ENCODE measurements at places on chromosomes 5 and 9.

GRCh38 chr9:77731008-77731698 lies 83.0 kb upstream of the GNA14 start:
- DNase-seq, result no peak

DNA sequence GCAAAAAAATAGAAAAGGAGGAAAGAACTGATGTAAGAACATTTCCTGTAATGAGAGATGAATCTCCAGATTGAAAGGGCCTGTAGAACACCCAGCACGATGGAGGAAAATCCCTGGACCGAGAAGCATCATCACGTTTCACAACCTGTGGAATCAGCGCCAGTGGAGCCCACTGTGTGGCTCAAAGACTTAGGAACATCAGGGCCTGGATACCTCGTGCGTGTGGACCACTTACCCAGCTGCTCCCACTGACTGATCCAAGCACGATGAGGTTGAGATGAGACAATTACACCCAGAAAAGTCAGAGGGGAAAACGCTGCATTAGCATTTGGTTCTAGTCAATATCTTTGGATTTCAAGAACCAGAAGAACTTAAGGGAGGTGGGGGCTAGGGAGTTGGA lies 224.6 kb downstream of the SYK start:
- DNase-seq, result no peak

GRCh38 chr9:7752481-7752880 lies 47.1 kb downstream of the DMAC1 start:
- DNase-seq, result no peak

DNA sequence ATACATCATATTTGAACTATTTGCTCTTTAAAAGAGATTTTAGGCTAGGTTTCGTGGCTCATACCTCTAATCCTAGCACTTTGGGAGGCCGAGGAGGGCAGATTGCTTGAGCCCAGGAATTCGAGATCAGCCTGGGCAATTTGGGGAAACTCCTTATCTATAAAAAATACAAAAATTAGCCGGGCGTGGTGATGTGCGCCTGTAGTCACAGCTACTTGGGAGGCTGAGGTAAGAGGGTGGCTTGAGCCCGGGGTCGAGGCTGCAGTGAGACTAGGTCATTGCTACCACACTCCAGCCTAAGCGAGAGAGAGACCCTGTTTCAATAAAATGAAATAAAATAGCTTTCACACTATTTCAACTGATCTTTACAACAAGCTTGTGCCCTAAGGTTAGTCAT lies 500 bp upstream of the MRPL22 start:
- DNase-seq, result no peak

- DNase-seq, result no peak
Observed at GRCh38 chr9:95273369-95274022, 44.0 kb downstream of the FANCC start.

- DNase-seq, result peak; percentile 23
Observed at GRCh38 chr5:35908228-35908627, 30.2 kb downstream of the CAPSL start.
